Activated naive CD8-positive, alpha-beta T cell treated with anti-CD3 and anti-CD28 coated beads, Interleukin-2, amount 50 U/mL, for 24 hours (primary cell): ENCODE measurements at places on chromosomes 5 and 9.

GRCh38 chr5:124071039-124071438, 559.1 kb downstream of the CSNK1G3 start:
- DNase-seq: no peak

DNA sequence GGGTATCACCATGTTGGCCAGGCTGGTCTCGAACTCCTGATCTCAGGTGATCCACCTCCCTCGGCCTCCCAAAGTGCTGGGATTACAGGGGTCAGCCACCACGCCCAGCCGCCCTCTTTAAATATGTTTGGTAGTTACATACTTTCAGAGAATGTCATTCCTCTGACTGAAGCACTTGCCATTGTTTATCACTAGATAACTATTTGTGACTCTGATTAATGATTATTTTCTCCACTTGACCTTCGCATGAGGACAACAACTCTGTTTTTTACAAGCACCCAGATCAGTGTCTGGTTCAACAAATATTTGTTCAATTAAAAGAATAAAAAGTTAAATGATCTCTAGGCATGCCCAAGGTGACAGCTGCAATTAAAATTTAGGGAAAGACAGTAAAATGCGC, 56.2 kb downstream of the CLINT1 start:
- no peak for DNase-seq

- DNase-seq: no peak
These were observed 13.0 kb downstream of the SUB1 start for GRCh38 chr5:32598260-32598937.

DNA sequence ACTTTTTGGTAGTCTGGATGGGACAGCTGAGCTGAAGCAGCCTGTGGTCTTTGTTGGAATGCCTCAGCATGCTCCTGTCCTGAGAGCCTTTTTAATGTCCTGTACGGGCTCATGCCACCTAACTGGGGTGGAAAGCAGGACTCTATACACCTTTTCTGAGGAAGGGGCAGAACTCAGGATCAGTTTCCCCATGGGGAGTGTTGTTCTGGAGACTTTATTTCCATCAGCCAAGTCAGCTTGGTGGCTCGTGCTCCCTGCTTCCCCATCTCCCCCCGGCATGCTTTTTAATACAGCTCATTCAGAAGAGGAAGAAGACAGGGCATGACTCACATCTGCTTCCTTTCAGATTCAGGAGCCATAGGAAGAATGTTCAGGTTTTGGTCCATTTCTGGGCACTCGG, 5.1 kb upstream of the SEPTIN8 start:
- DNase-seq: no peak

DNA sequence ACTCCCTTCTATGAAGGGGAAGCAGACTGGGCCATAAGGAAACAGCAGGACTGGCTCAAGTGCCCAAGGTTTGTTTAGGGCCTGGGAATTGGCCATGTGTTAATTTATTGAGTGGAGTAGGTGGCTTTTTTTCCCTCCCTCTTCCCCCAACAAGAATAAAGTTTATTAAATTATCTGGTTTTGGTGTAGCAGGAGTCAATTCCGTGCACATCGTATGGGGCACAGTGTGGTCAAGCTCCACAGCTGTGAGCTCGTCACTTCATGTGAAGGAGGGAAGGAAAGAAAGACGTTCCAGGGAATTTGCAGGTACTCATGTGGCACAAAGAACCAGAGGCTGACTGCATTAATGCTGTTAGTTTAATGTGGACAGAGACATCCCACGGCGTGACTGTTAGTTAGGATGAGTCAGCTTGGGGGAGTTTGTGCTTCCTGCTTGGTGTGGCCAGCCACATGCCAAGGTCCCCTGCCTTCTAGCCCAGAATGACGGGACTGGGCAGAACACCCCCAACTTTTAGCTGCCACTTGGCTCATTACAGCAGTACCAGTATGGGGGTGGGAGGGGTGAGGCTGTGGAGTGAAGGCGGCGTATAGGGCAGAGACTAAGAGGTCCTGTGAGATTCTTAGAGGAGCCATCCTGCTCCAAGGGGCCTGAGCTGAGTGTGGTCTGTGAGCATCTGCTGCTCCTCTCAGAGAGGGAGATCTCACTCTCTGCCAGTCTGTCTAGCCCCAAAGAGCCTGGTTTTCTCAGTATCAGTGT, 33.2 kb downstream of the CSF1R start:
- no peak for DNase-seq

DNA sequence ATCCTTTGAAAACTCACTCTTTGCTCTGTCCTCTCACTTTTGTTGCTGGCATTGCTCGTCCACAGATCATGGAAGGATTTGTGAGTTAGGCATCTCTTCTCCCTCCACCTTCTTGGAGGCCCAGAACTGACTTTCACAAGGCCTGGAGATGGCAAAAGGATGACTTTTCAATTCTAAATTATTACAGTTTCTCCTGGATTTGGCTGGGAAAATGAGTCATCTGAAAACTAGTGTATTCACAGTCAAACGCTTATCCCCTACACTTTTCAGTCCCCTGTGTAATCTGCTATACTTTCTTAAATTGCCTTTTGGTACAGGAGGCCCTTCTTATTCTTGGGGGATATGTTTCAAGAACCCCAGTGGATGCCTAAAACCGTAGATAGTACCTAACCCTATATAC, 35.6 kb downstream of the ADRA1B start:
- no peak for DNase-seq

DNA sequence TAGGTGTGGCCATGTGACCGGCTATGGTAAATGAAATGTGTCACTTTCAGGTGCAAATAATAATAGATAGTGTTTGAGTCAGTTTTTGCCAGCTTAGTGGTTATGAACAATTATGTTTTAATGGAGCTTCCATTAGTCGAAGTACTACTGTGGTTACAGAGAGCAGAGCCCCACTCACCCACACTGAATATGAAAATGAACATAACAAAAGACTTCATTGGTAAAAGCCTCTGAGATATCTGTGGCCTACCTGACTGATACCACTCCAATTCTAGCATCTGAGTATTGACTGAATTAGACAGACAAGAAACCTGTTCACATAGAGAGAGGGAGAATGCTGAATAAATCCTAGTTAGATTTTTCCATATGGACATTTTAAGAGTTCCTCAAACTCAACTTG, 405.6 kb downstream of the BRINP1 start:
- DNase-seq: no peak

GRCh38 chr5:123881759-123882244, 369.8 kb downstream of the CSNK1G3 start:
- no peak for DNase-seq

DNA sequence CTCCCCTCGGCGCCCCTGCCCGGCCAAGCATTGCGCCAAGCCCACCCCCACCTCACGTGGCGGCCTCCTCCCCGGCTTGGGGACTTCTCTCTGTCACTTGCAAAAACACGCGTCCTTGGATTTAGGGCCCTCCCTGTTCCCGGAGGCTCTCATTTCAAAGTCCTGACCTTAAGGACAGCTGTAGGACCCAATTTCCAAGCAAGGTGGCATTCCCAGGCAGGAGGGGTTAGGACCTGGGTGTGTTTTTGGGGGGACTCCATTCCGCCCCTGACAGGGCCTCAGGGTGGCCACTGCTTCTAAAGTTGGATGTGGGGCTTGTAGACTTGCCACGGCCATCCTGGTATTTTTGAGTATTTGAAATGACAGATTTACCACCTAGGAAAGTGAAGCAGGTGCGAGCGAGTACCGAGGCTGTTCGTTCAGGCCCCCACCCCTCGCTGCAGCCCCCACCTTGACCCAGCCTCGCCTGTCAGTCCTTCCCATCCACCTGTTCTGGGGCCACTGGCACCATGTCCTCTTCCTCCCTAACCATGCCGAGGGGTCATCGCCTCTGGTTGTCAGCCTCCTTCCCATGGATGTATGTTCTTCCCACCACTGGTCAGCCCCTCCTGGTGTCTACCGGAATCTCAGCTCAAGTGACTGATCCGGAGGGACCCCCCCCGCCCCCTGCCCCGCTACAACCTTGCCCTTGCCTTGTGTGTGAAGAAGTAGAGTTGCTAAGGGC, 52.4 kb downstream of the MRPL36 start:
- no peak for DNase-seq

DNA sequence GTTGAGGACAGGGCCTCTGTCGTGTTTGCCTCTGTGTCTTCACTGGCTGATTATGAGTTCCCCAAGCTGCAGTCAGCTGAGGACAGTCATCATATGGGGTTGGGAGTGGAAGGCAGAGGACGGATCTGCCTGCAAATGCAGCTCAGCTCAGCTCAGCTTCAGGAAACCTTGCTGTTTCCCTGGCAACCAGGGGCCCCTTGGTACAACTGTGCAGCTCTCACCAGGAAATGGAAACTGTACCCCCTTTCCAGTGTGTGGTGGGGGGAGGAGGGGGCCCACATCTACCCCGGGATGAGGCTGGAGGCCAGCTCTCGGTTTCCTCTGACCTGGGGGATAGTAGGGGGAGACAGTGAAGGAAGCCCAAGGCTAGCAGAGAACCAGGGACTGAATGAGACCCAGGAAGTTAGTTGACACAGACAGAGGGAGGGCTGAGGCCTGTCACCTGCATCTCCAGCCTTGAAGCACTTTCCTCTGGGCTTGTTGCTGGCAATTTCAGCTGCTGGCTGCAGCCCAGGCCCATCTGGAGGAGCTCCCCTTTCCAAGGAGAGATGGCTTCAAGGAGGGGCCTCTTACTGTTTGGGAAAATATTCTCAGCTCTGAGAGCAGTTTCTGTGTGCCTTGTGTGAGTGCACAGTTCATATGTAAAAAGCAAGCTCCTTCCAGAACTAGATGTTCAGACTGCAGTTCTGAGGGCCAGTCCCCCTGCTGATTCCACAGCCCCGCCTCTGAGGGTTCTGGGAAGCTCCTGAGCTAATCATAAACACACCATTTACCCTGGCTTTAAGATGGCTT, 6.9 kb downstream of the ANXA6 start:
- DNase-seq: peak; percentile 73

- DNase-seq: no peak
These were observed 16.9 kb downstream of the SEMA6A start for GRCh38 chr5:116557669-116558271.

- no peak for DNase-seq
These were observed 59.9 kb downstream of the ABLIM3 start for GRCh38 chr5:149201121-149201637.

- no peak for DNase-seq
These were observed 140.9 kb downstream of the NR3C1 start for GRCh38 chr5:143262393-143263174.

GRCh38 chr5:116830079-116830478, 255.5 kb upstream of the SEMA6A start:
- no peak for DNase-seq

DNA sequence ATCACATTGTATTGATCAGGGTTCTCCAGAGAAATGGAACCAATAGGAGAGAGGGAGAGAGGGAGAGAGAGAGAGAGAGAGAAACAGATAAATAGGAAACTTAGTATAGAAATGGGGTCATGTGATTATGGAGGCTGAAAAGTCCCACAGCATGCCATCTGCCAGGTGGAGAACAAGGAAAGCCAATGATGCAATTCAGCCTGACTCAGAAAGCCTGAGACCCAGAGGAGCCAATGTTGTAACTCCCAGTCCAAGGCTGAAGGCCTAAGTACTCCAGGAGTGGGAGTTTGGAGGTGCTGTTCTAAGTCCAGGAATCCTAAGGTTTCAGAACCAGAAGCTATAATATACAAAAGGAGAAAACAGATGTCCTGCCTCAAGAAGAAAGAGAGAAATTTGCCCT, 48.4 kb upstream of the ISOC1 start:
- no peak for DNase-seq

GRCh38 chr5:7615566-7616061, 219.7 kb downstream of the ADCY2 start:
- no peak for DNase-seq

DNA sequence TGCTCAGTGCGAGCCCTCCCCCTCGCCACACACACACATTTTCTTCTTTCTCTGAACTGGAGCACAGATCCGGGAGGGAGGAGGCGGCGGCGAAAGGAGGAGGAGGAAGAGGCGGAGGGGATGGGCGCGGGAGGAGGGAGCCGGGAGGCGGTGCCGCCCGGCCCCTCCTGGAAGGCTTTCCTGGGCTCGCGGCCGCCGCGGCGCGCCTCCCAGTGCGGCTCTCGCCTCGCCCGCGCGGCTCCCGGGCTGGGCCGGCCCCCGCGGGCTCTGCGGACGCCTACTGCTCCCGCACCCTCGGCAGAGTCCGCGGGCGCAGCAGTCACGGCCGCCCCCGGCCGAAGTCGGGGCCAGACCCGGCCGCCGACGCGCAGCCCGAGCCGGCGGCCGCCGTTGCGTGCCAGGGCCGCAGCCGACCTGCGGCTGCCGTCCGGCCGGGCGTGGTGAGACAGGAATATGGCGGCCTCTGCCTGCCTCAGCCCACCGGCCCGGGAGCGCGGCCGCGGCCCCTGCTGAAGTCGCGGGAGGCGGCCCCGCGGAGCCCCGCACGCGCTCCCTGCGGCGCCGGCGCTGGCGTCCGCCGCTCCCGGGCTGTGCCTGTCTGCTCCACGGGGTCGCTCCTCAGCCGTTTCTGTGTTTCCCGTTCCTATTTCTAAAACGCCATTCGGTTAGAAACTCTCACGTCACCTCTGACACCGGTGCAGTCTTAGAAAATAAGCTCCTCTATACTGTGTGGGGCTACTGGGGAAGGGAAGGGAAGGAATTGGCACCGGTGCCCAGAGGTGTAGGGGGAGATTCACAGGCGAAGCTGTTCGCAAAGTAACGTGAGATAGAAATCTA, 500 bp upstream of the GNAQ start:
- DNase-seq: peak; percentile 67

GRCh38 chr5:125125031-125125823, 378.8 kb upstream of the ZNF608 start:
- no peak for DNase-seq

DNA sequence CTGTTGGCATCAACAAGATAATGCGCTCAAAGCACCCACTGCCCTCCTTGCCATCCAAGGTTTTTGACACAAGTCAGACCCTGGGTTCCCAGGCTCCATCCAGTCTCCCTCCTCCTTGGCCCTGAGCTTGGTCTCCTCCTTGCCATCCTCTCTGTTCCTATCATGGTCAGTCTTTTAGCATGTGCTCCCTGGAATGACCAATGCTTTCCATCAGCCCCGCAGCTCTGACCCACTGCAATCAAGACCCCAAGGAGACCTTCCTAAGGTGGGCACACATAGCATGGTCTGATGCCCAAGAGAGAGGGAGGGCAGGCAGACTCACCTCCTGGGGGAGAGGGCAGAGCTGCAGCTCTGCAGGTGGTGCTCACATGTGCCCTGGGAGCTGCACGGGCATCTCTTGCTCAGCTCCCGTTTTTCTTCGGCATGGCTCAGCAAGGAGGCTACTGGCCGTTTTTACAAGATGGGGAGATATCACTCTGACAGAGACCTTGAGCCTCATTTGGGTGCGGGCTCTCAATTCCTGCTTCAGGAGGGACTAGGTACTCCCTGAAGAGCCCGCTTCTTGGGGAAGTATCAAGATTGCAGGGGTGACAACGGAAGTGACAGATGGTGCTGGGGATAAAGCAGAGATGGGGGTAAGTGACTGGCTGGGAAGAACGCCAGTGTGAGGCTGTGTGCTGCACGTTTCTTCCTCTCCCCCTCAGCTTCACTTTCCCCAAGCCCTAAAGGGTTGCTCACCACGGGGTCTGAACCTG, 3.3 kb downstream of the SEPTIN8 start:
- DNase-seq: no peak
